Posterior vena cava (tissue), 2 donors: ENCODE measurements at places on chromosomes 11 and 22. TPM values are rescaled to one million over a fixed set of nuclear protein-coding genes. Genes with fewer than 3 reads are reported as not detected.

Gene P2RY6
- total RNA-seq = 2.5 TPM

Gene ENTHD1
- not detected for total RNA-seq

Gene SSH3
- total RNA-seq = 23.5 TPM

Gene NRIP3
- total RNA-seq = 3.1 TPM

Gene ACR
- 2.6 TPM for total RNA-seq

Gene LIF
- 8.1 TPM for total RNA-seq

Gene CHST1
- total RNA-seq = 5.2 TPM

Gene LRRN4CL
- 13.9 TPM for total RNA-seq

Gene PLAAT2
- total RNA-seq = not detected

Gene SCGB1A1
- not detected for total RNA-seq

Gene PVALB
- not detected for total RNA-seq

Gene ANO9
- total RNA-seq = 0.93 TPM

Gene OR52A1
- not detected for total RNA-seq

Gene RHOD
- 12.5 TPM for total RNA-seq

Gene RIMBP3C
- 0.14 TPM for total RNA-seq

Gene YWHAH
- total RNA-seq = 425 TPM

Gene PGA3
- total RNA-seq = 1.1 TPM
